ENCODE measurements at places on chromosomes 4 and X.

DNA sequence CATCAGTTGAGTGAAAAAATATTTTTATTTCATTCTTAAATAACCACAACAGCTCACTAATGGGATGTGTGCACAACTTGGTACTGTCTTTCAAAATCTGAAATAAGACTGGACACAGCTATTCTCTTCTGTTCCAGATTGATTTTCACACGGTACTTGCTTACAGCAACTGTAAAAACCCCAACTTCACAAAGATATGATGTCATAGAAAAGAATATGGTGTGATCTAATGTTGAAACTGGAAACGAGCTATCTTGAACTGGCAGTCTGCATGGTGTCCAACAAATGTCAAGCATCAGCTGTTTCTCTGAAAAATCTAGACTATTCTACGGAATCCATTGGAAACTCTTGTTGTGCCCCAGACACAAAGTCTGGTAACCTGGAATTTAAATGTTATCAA lies 14.7 kb downstream of the HELQ start:
- no peak for DNase-seq

- no peak for DNase-seq
Observed at GRCh38 chr4:78356251-78356786, 195.3 kb upstream of the ANXA3 start.

DNA sequence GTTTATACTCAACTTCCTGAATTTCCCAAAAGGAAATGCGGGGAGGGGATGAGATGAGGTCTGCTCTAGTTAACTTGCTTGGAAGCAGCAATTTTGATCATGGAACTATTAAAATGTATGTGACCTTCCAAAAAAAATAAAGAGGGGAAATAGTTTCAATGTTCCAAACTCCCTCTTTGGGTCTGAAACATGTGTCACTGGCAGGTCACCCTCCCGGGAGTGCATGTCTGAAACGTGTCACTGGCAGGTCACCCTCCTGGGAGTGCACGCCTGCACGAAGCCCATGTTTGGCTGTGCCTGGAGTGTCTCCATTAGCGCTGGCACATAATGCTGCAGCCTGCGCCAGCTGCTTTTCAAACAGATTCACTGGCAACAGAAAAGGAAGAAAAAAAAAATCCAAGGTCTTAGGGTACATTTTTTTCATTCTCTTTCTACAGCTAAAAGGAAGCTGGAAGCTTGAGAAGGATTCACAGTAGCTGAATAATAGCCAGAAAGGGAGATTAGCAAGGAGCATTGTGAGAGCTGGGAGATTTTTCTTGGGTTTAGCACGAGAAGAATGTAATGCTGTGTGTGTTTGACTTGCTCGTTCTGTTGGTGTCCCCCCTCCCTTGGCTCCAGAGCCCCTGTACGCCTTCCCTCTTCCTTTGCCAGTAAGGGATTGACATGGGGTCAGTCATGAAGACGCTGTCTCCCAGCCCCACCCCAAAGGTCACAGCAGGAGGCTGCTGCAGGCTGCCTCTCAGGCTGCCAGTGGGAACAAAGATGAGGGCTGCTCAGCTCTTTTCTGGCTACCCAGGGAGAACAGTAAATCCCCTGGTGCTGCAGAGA lies 39.2 kb upstream of the TLR3 start:
- no peak for DNase-seq

GRCh38 chrX:2425286-2426071 lies 75.3 kb downstream of the DHRSX start:
- DNase-seq: no peak

- DNase-seq: no peak
Observed at GRCh38 chr4:12408364-12408763, 979.7 kb upstream of the HS3ST1 start.

GRCh38 chr4:158861281-158861680 lies 92.5 kb downstream of the FNIP2 start:
- DNase-seq: no peak

GRCh38 chr4:185019456-185020292 lies 1.4 kb downstream of the HELT start:
- no peak for DNase-seq

Measured in vagina (tissue), 2 donors.